ENCODE measurements at places on chromosomes 4 and X. TPM values are rescaled to one million over a fixed set of nuclear protein-coding genes. Genes with fewer than 3 reads are reported as not detected.

DNA sequence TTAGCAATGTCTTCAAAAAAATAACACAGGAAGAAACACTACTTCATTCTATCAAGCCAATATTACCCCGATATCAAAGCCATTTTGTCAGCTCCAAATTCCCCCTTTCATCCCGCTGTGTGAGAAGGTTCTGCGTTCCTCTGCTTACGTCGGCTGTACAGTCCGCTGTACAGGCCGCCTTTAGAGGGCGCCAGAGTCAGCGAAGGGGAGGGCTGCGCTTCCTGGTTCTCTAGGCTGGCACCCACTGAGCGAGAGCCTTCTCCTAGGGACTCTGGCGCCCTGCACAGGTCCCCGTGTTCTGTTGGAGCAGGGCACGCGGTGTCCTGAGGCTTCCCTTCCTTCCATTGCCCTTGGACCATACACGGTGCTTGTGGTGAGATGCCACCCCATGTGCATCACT lies 25.3 kb upstream of the CT45A1 start:
- DNase-seq: no peak

- DNase-seq: no peak
These were observed 22.8 kb upstream of the CYBB start for GRCh38 chrX:37757082-37757481.

- DNase-seq: no peak
These were observed 8.4 kb upstream of the HAUS7 start for GRCh38 chrX:153478746-153479145.

- DNase-seq: no peak
These were observed 490.6 kb downstream of the IL15 start for GRCh38 chr4:142126890-142127497.

DNA sequence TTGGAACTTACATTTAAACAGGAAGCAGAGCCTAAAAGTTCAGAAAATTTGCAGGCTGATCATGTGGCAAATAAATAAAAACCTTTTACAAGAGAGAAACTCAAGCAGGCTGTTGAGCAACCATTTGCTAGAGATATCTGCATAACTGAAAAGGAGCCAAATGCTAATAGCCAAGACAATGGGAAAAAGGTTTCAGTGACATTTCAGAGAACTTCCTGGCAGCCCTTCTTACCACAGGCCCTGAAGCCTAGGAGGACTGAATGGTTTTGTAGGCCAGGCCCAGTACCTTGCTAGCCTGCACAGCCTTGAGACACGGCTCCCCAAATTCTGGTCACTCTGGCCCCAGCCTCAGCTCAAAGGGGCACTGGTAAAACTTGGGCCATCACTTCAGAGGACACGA lies 945.1 kb downstream of the ADGRL3 start:
- DNase-seq: no peak

DNA sequence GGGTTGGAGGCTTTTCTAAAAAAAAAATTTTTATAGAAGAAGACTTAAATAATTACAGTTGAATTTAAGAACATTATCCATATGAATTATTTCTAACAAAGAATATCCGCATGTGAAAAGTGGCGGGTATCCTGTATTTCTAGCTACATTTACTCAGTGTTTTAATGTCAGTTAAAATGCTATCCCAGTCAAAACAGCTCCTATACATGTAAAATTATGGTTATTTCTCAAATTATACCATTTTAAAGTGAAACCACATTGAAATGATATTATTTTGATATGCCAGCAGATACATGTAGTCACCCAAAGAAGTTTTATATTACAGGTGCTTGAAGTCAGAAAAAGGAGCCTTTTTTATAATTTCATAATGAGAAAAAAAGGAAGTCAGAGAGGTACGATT lies 168.5 kb upstream of the ATOH1 start:
- DNase-seq: no peak

DNA sequence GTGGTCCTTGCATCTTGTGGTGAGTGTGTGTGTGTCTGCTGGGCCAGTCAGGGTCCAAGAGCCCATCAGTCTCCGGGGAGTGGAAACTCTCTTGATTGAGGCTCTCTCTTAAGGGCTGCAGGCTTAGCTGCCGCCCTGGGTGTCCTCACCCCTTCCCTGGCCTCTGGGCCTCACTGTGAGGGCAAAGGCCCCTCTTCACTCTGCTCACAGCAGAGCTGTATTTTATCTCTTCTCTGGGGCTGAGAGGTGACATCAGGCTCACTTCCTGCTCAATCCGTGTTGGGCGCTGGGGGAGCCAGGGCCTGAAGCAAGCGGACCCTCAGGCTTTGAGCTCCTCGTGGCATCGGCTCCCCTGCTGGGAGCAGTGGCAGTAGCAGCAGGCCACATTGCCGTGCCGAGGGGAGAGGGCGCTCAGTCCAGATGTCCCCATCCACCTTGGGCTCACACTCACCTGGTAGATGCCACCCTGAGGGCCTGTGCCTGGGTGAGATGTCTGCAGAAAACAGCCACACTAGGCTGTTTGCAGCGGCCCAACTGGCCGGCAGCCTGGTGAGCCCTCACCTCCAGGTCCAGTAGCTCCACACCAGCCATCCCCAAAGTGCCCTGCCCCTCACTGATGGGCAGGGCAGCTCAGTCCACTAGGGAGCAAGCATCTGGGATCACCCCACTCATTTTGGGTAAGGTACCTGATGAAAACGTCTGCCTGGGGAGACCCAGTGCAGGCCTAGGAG lies 24.7 kb upstream of the PRPS1 start:
- DNase-seq: peak; percentile 51

GRCh38 chr4:91359041-91360031 lies 944.4 kb upstream of the GRID2 start:
- no peak for DNase-seq

DNA sequence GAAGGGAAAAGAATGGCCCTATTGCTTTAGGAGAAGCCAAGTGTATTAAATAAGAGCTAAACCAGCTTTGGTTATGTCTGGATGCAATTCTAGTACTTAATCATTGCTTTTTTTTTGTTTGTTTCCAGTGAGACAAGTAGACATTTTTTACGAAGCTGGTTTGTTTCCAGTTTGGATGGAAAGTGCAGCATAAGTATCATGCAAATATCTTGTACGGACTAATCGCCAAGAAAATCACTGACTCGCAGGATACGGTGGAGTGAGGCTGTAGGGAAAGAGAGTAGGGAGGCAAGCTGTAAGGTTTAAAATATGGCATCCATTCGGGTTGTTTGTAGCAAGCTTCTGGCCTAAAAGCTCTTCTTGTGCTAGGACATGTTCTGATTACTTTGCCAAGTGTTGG lies 64.8 kb downstream of the HPGD start:
- no peak for DNase-seq

DNA sequence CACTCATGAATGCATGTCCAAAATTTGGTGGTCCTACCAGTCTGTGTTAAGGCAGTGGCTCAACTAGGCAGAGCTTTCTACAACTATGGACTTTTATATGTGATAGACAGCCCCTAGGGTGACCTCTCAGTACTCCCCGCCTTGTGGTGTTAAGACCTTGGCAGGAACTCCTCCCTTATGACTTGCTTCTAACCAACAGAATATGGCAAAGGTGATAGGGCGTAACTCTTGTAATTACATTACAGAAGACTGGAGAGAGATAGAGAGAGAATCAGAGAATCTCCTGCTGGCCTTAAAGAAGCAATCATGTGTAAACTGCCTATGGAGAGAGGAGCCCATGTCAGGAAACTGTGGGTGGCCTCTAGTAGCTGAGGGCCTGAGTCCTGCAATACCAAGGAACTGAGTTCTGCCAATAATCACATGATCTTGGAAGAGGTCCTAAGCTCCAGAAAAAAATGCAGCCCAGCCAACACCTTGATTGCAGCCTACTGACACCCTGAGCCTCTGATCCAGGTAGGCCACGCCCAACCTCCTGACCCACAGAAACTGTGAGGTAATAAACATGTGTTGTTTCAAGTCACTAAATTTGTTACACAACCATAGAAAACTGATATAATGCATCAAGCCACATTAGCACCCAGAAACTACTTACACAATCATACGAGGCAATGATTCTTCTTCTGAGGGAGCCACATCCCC lies 68.9 kb downstream of the INPP4B start:
- DNase-seq: no peak

DNA sequence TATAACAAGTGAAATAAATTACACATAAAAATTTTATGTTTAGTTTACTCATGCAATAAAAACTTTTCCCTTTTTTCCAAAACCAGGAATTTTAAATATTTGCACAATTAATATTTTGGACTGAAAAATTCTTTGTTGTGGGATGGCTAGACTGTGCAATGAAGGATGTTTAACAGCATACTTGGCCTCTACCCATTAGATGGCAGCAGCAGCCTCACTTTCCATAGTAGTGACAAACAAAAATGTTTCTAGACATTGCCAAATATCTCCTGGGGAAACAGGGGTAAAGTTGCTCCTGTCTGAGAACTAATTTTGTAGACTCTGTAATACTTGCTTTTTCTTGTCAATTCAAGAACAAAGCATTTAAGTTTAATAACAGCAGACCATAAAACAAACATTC lies 49.8 kb downstream of the SCLT1 start:
- no peak for DNase-seq

- no peak for DNase-seq
These were observed 166.6 kb downstream of the SPRY1 start for GRCh38 chr4:123562994-123563750.

GRCh38 chrX:95056901-95057300 lies 1382.9 kb downstream of the FAM133A start:
- DNase-seq: no peak

DNA sequence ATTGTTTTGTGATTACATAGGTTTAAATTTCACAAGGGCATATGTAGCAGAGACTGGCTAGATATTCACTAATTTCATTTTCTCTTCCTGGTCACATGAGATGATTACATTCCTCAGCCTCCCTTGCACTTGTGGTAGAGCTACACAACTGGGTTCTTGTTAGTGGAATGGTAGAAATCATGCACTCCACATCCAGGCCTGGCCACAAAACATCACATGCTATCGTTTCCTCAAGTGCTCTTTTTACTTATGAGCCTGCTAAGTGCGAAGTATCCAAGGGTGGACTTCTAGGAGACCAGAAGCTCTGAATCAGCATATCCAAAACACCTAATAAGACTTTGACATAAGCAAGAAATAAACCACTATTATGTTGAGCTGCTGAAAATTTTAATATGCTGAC lies 26.4 kb upstream of the HPGDS start:
- DNase-seq: no peak

GRCh38 chr4:110778521-110778920 lies 155.6 kb upstream of the PITX2 start:
- no peak for DNase-seq

- DNase-seq: no peak
These were observed 518.0 kb downstream of the TMA16 start for GRCh38 chr4:164012396-164013027.

GRCh38 chr4:73340917-73341316 lies 63.2 kb upstream of the ALB start:
- DNase-seq: no peak

GRCh38 chr4:113455061-113455460 lies 306.5 kb downstream of the CAMK2D start:
- no peak for DNase-seq

GRCh38 chr4:122252584-122252983 lies 100.5 kb downstream of the BLTP1 start:
- no peak for DNase-seq

DNA sequence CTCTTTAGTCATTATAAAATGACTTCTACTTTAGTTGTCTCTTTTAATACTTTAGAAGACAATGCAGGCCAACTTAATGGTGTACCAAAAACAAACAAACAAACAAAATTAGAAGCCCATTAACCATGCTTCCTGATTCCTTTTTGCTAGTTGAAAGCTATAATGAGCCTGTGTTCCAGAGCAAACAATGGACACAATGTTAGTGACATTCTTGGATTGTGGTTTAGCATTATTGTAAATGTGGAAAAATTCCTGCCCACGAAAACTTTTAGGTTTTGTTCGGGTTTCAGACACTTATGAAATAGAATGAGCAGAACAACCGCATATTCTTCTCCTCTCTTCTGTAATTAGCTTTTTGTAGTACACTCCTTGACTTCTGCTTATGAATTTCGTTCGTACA lies 1682.7 kb upstream of the PCDH7 start:
- DNase-seq: no peak

GRCh38 chr4:1763550-1764080 lies 29.5 kb upstream of the FGFR3 start:
- no peak for DNase-seq

SHOX gene
- 0.10 TPM for total RNA-seq

PNMA6A gene
- total RNA-seq: 2.5 TPM

F11 gene
- total RNA-seq: not detected

MGAT4D gene
- not detected for total RNA-seq

RAP1GDS1 gene
- 40.0 TPM for total RNA-seq

SAP30 gene
- 28.5 TPM for total RNA-seq

FAM90A26 gene
- not detected for total RNA-seq

FRMD7 gene
- not detected for total RNA-seq

NAA10 gene
- 118 TPM for total RNA-seq

SCML2 gene
- total RNA-seq: 2.1 TPM

PLP1 gene
- total RNA-seq: 0.26 TPM

RPA4 gene
- total RNA-seq: 1.3 TPM
